ENCODE measurements at places on chromosomes 2 and 18. TPM values are rescaled to one million over a fixed set of nuclear protein-coding genes. Genes with fewer than 3 reads are reported as not detected.

- DNase-seq = no peak
Measured at GRCh38 chr2:173359231-173359630, 4.6 kb downstream of the CDCA7 start.

DNA sequence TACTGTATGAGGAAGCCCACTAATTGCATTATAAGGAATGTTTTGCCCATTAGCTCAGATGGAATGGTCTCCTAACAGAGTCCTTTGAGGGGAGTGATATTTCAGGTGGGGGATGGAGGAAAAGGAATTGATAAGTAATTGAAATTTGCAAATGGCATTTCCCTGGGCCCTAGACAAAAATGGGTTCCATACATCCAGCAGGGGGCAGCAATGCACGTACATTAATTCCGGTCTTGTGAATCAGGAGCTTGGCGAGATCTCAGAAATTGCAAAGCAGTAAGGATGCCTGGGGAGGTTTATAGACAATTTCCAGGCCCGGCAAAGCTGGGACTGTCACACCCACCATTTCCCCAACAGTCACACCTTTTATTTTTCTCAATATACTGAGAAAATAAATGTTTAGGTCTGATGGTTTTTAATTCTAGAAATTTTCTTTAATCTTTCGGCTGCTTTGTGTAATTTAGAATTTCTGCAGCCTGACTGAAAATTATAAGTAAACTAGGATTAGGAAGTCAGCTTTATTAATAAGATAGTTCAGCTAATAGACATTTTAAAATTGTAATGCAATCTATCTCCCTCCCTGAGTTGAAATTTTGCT is 122.8 kb downstream of the LYPD1 start:
- peak; percentile 89 for DNase-seq

DNA sequence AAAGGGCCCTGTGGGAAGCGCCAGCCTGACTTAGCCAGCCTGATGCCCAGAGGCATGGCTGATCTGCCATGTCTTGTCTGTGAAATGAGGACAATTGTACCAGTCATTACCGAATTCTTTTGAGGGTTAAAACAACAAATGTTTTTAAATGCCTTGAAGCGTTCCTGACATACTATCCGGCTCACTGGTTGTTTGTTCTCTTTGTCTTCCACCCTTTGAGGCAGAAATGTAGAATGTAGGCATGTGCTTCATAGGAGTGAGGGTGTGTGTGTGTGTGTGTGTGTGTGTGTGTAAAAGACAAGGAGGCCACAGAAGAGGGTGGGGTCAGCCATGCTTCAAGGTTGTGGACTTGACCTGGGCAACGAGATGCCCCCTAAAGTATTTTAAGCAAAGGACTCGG is 35.5 kb downstream of the TGFBRAP1 start:
- DNase-seq = peak; percentile 10

DNA sequence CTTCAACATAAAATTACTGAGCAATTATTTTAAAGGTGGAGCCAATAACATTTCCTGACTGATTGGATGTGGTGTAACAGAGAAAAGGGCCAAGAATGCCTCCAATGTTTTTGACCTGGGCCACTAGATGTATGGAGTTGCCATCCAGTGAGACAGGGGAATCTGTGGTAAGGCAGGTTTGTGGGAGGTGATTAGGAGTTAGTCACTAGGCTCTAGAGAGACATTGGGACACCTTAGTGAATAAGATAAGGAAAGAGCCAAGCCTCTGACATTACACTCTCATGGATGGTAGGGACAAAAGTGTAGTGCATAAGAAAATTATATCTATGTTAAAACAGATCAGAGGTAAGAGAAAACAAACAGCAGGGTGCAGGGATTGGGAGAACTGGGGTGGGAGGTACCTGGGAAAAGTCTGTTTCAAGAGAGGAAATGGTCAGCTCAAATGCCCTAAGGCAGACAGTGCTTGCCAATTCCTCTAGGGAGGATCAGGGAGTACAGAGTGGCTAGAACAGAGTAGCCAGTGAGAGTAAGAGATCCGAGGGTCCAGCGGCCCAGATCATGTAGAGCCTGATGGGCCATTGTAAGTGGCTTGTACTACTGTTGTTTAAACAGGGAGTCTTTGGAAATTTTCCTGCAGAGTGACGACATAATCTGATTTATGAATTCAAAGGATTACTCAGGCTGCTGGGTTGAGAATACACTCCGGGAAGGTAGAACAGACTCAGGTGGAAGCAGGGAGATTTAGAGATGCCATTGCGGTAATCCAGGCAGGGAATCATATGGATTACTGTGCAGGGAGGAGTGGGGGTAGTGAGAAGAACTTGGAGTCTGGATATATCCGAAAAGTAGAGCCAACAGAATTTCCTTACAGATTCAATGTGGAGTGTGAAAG is 45.7 kb upstream of the CUL3 start:
- DNase-seq = no peak

DNA sequence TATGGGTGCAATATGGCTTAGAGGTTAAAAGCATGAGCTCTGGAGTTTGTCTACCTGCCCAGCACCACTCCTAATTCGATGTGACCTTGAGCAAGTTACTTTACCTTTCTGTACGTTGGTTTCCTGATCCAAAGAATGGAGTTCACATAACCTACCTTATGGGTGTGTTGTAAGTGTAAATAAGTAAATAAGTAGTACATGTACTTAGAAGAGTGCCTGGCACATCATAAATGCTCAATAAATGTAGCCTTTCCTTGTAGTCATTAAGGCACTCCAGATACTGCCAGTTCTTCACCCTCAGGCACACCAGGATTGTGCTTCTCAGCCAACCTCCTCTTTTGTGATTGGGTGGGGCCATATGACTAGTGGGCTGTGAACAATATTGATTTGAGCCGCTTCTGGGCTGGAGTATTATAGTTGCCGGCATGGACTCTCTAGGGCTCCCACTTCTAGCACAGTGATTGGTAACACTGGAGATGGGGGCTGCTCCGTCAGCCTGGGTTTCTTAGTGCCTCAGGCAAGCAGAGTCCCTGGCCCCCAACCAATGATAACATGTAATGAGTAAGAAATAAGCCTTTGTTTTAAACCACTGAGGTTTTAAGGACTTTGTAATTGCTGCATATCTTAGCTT is 101.7 kb upstream of the NOSTRIN start:
- no peak for DNase-seq

DNA sequence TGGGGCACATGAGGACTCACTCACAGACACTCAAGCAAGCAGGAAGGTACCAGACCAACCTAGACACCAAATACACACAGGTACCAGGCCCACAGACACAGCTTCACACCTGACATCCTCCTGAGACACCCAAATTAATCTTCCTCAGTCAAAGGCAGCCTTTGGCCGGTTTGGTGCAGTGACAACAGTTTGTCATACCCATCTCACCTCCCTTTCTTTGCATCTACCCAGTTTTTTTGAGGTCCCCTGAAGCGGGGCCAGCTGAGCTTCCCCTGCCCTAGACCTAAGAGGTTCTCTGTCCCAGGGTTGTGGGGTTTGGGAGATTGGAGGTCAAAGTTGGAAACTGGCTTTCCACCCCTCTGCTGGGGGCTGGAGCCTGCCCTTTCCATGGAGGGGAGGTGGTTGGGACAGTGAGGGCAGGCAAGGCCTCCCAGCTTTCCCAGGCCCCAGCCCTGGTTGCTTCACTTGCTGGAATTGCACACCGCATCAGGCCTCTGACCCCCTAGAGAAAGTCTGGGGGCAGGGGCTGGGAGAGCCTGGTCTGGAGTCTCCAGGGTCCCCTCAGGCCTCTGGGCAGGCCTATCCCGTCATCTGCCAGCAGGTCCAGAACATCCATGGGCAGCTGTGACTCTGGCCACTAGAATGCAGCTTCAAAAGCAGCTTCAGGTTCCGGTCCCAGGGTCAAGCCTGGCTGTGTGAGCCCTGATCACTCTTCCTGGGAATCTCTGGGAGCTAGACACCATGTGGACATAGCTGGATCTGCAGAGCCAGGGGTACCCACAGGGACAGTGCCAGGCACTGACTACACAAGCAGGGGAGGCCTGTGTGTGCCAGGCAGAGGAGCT is 12.5 kb upstream of the TEX261 start:
- no peak for DNase-seq

DNA sequence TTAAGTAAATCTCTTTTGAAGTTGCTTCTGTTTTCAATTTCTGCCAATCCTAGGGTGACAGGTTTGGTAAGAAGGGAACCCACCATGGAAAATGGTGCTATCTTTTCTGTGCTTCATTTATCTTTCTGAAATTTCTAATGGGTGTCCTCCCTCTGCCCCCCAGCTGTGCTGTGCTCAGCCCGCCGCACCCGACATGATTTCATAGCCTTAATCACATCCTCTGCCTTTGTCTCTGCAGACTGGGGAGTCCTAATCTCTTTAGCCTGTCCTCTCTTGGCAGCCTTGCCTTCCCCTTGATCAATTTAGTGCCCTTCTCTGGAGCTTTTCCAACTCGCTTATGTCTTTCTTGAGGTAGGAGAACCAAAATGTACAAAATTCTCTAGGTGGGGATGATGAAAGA is 49.3 kb downstream of the DNMT3A start:
- DNase-seq = no peak

DNA sequence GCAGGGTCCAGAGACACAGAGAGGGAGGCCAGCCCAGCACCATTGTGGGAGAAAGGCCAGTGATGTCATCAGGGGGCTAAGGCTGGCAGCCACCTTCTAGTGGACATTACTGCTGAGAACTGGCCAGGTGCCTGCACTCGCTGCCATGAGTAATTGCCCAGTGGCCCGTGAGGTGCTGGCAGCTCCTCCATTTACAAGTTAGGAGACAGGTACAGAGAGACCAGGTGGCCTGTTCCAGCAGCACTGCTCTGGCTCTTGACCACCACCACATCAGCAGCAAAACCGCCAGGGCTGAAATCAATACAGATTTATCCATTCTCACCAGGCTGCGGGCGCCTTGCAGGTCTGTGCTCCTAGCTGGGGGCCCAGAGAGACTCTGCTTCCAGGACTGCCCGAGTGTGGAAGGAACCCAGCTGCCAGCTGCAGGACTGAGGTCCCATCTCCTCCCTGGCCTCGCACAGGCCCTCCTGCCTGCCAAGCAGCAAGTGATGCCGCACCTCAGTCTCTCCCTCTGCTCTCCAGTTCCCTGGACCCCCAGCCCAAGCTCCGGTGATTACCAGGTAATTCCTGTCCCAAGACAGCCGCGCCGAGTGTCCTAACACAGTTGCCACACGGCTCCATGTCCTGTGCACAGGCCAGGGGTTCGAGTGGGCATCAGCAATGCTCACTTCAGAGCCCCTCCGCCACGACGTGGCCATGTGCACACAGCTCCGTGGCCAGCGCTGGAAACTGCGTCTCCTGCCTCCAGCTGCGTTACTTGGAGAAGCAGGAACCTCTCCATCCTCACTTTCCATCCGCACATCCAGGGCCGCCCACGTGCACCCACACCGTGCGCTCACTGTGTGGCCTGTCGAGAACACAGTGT is 101.0 kb upstream of the CTDP1 start:
- DNase-seq = peak; percentile 30

- no peak for DNase-seq
Measured at GRCh38 chr2:182890773-182891378, 24.4 kb upstream of the FRZB start.

DNA sequence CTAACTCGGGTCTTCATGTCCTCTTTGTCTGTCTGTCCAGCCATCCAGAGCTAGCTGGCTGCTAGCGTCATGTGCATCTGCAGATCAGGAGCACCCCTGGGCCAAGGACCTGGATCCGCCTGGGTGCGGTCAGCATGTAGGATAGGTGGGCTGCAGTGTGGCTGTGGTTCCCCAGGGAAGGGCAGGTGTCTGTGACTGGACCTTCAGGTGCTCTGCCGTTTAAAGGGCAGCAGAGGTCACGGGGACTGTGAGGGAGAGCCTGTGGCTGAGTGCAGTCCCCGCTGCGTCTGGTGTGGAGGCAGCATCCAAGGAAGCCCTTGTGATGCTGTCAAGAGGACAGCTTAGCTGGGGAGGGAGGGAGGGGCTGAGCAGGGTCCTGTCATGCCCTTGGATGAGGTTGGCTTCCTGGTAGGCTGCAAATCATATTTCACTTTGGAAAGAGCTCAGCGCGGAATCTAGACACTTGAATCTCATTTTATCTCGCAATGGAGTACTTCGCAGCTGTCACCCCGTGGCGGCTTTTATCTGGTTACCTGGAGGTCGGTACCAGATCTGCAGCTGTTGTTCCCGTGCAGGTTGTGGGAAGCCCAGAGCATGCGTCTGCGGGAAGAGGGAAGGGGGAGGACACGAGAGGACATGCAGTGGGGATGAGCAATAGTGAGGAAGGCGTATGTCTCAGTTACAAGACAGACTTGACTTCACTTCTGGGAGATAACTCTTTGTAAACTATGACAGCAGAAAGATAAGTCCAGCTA is 5.9 kb upstream of the RALB start:
- no peak for DNase-seq

- no peak for DNase-seq
Measured at GRCh38 chr2:110886826-110887573, 154.6 kb downstream of the ACOXL start.

Gene ICOS
- total RNA-seq = not detected

Gene PSMD14
- 78.3 TPM for total RNA-seq

Gene MYO5B
- 16.8 TPM for total RNA-seq

Gene ZC3H6
- total RNA-seq = 7.0 TPM

Gene PARD3B
- 3.1 TPM for total RNA-seq

All from endodermal cell (in vitro differentiated cells).